Stimulated activated CD8-positive, alpha-beta memory T cell treated with anti-CD3 and anti-CD28 coated beads, Interleukin-12 subunit alpha, Interleukin-12 subunit beta, amount 100 ng/mL, for 1 hour (primary cell): ENCODE measurements at places on chromosomes 11 and 22.

DNA sequence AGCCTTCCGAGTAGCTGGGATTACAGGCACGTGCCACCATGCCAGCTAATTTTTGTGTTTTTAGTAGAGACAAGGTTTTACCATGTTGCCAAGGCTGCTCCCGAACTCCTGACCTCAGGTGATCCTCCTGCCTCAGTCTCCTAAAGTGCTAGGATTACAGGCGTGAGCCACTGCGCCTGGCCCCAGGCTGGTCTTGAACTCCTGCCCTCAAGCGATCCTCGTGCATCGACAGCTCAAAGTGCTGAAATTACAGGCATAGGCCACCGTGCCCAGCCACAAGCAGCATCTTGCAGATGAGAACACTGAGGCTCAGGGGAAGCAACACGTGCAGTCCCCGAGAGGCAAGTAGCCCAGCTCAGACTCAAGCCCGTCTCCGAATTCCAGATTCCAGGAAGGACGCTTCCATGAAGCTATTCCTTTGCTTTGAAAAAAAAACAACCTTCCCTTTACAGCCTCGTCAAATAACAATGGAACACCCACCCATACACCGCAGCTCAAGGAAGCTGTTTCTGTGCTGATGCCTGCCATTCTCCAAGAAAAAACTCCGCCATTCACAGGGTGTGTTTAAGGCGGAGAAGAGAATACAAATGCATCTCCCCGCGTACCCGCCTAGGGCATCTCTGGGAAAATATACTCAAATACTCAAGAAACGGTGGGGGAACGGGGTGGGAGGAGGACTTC lies 34.5 kb upstream of the PDGFB start:
- no peak for DNase-seq

GRCh38 chr11:44601471-44602370 lies 36.3 kb downstream of the CD82 start:
- DNase-seq: no peak

DNA sequence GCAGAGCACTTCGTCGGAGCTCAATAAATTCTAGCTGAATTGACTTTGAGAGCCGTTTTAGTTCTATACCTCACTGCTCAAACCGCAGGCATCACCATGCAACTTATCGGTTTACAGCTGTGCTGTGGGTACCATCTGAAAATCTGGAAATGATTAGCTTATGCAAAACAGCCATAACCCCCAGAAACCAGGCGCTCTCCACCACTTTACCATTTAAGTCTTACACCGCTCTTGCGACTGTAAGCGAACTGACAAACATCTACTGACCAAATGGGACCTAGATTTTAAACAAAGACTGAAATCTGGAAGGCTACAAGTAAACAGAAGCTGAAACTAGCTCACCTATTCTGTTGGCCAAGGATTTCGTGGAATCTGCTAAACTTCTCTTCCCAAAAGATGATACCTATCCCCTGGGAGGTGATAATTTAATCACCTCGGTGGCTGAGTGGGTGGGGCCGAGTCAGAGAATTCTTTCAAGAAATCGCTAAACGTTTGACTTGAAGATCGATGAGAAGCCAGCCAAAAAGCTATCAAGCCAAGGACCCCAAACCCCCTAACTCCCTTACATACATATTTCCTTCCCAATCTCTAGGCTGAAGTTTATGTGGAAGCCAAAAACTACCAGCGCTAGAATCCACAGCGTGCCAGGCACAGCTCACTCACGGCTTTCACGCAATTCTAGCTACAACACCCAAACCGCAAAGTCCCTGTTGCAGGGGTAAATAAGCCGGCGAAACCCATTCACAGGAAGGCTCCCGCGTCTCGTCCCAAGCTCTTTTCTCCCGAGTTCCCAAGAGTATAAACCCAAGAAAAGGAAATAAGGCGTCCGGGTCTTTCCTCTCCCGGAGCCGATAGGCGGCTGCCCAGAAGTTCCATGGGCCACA lies 644 bp downstream of the SPTY2D1 start:
- no peak for DNase-seq

GRCh38 chr11:48164836-48165235 lies 51.8 kb upstream of the OR4B1 start:
- no peak for DNase-seq

- DNase-seq: no peak
Observed at GRCh38 chr11:104524254-104524653, 360.3 kb upstream of the PDGFD start.

DNA sequence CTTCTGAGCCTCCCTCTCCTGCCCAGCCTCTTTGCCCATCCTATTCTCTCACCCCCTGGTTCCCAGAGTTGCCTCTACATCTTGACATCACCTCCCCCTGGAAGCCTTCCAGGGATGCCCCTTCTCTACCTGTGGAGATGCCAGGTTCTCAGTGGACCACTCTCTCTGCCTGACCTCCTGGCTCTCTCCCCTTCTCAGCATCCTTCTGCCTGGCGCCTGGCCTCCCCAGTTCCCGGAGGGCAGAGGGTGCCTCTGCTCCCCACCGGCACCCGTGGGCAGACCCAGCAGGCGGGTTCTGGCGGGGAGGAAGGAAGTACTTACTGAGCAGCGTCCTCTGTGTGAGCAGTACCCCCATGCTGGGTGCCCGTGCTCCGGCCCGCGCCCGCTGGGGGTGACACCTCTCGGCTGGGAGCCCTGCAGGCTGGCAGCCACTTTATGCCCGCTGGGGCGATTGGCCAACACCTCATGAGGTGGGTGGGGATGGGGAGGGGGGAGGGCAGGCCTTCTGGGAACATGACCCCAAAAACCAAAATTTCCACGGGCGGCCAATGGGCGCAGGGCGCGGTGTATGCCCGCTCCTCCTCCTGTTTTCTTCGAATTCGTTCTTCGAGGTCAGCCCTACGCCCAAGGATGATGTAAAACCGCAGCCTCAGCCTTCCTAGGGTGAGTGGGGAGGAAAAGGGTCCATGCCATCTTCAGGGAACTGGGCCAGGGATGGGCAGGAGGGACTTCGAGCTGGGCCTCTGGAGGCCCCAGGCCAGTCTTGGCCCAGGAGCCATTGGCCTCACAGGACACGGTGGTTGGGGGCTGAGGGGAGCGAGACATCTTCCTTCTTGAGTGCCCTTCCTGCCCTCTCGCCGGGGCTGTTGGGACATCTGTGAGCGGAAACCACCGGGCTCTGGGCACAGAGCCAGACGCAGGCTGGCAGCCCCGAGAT lies at the start of gene OSM:
OSM (minus strand) TSS at position 407 of the 937 bp plus-strand sequence; CDS start at position 355, 52 bp downstream.
- no peak for DNase-seq

DNA sequence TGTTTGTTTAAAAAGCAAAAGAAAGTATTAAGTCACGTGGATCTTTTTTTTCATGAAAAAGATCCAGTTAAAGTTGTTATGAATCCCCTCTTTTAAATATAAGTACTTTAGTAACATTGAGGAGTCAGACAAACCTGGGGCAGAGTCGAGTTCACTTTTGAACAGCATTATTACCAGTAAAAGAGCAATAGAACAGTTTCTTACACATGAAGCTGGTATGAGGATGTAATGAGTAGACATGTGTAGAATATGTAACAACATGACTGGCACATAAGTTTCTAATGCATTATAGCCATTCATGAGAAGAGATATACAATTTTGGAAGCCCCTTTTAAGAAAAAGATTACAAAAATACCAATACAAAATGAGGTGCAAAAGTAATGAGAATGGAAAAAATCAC lies 7.6 kb upstream of the MUC15 start:
- no peak for DNase-seq

GRCh38 chr11:29352273-29352795 lies 664.5 kb downstream of the KCNA4 start:
- DNase-seq: no peak

GRCh38 chr11:128749974-128750373 lies 56.1 kb downstream of the FLI1 start:
- DNase-seq: no peak

DNA sequence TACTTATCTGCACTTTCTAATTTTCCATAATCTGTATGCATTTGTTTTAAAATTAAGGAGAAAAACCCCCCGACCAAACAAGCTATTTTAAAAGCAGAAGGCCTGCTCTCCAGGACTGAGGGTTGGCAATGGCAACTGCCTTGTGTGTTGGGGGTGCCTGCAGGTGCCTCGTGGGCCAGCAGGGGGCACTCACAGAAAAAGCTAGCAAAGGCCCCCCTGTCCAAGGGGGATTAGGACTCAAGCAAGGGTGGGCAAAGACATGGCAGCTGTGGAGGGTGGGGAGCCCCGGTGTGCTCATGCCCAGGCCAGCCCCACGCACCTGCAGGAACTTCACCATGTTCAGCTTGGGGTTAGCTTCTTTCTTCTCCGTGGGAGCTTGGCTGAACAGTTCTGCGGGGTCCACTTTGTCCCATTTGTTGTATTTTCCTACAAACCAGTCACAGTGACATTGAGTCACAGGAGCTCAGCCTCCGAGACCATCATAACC lies 10.3 kb downstream of the TOP3B start:
- DNase-seq: peak; percentile 22

GRCh38 chr22:23548501-23549197 lies 31.4 kb downstream of the IGLL1 start:
- DNase-seq: no peak

- DNase-seq: no peak
Observed at GRCh38 chr22:38694940-38695339, 5.8 kb downstream of the JOSD1 start.

DNA sequence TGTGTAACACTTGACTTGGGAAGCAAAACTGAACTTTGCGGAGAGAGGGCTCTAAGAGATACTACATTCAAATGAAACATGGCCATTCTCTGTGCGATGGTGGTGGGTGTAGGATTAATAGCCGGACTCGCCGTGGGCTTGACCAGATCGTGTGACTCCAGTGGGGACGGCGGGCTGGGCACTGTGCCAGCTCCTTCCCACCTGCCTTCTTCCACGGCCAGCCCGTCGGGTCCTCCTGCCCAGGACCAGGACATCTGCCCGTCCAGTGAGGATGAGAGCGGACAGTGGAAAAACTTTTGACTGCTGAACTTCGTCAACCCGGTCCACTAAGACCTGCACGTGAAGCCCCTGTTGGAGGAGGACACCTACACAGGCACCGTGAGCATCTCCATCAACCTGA lies 137.4 kb downstream of the OR4C45 start:
- DNase-seq: no peak

DNA sequence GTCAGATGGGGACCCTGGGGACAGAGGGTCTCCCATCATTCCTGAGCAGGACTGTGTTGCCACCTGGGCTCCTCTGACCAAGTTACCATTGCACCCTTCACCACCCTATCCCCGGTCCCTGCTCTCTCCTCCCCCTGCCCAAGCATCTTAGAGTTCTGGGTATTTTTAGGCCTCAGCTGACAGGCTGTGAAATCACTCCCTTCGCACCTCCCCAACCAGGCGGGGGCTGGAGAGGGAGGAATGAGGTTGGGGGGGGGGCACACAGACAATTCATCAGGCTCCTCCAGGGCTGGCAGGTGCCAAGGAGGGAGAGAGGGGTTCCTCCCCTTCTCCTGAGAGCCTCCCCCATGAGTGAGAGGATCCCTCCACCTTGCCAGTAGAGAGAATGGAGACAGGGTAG lies 9.0 kb downstream of the SYT7 start:
- no peak for DNase-seq

- no peak for DNase-seq
Observed at GRCh38 chr11:20634044-20634443, 34.6 kb downstream of the SLC6A5 start.

DNA sequence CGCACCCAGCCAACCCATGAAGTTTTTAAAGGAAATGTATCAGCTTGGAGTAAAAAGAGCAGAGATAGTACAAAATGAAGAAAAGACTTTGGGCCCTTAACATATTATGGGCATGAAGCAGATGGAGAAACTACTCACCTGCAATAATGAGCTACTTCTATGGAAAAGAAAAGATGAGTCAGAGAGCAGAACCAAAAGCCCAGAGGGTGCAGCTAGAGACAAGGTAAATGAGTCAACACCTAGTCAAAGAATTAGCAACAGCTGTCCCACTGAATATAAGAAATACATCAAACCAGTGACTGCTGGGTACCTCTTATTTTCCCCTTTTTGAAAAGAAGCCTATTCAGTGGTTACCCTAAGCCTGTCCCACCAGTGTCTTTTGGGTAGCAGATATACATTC lies 61.8 kb downstream of the RPL27A start:
- DNase-seq: no peak

- DNase-seq: no peak
Observed at GRCh38 chr11:83571302-83571701, 285.1 kb upstream of the CCDC90B start.

GRCh38 chr11:121595717-121596161 lies 143.0 kb upstream of the SORL1-AS1 start:
- DNase-seq: no peak

GRCh38 chr11:8095806-8096522 lies 15.0 kb downstream of the TUB start:
- no peak for DNase-seq

DNA sequence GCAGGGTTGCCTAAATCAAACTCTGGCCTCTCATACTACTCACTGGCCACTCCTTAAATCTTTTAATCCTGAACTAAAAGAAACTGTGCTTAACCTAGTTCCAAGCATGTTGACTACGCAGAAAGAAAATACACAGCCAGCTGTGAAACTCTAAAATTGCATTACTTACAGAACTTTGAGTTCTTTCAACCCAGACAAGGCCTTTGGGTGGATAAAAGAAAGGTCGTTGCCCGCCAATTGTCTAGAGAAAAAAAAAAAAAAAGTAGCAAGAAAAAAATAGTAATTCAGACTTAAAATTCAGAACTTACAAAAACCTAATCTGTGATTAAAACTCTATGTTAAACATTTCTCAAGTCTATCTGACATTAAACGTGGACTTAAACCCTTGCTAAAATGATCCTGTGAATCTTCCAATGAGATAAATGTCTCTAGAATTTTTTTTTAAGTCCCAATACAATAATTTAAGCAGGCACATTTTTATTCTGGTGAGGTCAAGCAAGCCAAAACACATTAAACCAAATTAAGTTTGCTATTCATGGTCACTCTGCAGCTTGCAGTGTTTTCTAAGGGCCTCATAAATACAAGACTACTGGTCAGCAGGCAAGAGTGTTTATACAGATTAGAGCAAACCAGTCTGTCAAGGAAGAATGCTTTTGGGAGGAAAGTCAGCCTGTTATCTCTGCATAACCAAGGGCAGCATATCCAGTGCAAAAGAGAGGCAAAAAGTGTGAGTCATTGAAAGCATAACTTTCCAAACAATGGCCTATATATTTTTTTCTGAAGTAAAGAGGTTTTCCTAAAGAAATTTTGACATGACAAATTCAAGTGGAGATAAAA lies 29.5 kb upstream of the CCDC34 start:
- DNase-seq: no peak

DNA sequence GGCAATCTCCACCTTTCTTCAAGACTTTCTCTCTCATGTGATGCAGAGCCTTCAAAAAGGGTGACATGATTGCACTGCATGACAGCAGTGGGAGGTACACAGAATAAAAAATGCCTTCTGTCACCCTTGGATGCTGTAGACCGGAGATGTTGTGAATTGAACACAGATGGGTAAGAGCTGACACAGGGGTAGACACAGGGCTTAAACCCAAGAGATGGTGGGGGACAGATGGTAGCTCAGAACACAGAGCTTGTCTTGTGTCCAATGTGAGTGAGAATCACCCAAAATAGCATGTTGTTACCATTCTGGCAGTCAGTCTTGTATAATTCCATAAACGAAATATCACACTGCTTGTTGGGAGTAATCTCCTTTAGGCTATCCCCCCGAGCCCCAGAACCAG lies 69.9 kb downstream of the JRKL start:
- DNase-seq: no peak

GRCh38 chr11:43952401-43953342 lies 10.2 kb downstream of the C11orf96 start:
- no peak for DNase-seq
